ENCODE measurements at places on chromosomes 12 and 14. TPM values are rescaled to one million over a fixed set of nuclear protein-coding genes. Genes with fewer than 3 reads are reported as not detected.

LALBA gene
- total RNA-seq = not detected

KRT2 gene
- not detected for total RNA-seq

CLEC9A gene
- not detected for total RNA-seq

RGS6 gene
- total RNA-seq = not detected

SLC7A7 gene
- 0.34 TPM for total RNA-seq
